ENCODE measurements at places on chromosomes 13 and 19.
A peak's percentile ranks its signal among the peaks of the same experiment; 100 is the strongest.

- H3K4me3 ChIP-seq, result no peak overlapping the region
- no peaks in the 10 kb centered on the region for H3K4me1 ChIP-seq
- no peak overlapping the region for H3K27ac ChIP-seq
- no peak for DNase-seq
- H3K27me3 ChIP-seq, result peaks cover 3% of the 10 kb centered on the region
- no peaks in the 10 kb centered on the region for H3K36me3 ChIP-seq
Measured at GRCh38 chr13:91078093-91078679, 269.3 kb upstream of the MIR17HG start.

GRCh38 chr13:97371486-97372109 is 62.4 kb upstream of the RAP2A start:
- no peaks in the 10 kb centered on the region for H3K27me3 ChIP-seq
- no peak for DNase-seq
- H3K27ac ChIP-seq, result no peak overlapping the region
- peaks cover 24% of the 10 kb centered on the region for H3K4me1 ChIP-seq
- peaks cover 21% of the 10 kb centered on the region for H3K36me3 ChIP-seq

DNA sequence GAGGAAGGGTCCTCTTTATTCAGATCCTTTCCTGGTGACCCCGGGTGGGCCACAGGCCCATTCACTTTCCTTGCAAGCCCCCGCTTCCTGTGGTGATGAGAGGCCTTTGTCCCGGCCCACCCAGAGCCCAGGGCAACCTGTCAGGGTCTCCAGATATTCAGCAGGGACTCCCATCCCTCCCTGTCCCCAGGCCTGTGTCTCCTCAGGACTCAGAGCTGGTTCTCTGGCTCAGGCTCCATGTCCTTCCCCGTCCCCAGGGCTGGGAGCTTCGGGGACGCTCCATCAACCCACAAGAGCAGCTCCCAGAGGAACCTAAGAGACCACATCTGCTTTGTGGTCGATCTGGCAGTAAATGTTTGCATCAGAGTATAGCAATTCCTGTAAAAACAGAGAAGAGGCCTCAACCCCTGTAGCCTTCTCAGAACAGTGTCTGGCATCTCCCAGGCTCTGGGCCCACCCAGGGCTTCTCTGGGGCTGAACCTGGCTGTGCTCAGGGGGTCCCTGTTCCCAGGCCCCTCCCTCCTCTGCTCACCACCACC is 7.8 kb downstream of the CEACAM4 start:
- no peak overlapping the region for H3K4me3 ChIP-seq
- H3K36me3 ChIP-seq, result no peaks in the 10 kb centered on the region
- no peaks in the 10 kb centered on the region for H3K4me1 ChIP-seq
- DNase-seq, result no peak
- H3K27me3 ChIP-seq, result peaks cover 4% of the 10 kb centered on the region
- no peak overlapping the region for H3K27ac ChIP-seq

DNA sequence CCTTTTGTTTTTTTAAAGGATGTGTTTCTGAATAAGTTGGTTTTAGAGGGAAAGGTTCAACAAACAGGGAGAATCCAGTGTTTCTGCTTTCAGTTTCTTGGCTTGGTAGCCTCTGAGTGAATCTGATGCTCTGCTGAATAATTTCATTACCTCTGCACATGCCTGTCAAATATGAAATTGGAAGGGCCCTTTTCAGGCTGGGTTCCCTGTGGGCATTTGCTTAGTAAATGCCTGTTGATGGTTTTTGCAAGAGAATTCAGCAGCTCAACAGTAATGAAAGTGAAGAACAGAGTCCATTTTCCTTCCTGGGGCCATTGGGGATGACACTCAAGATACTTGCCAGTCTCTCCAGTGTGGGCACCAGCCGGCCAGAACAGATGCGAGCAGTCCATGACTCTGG is 74.3 kb downstream of the GPR12 start:
- peaks cover 2% of the 10 kb centered on the region for H3K27me3 ChIP-seq
- no peaks in the 10 kb centered on the region for H3K36me3 ChIP-seq
- no peak overlapping the region for H3K4me3 ChIP-seq
- no peak overlapping the region for H3K27ac ChIP-seq
- no peak for DNase-seq
- H3K4me1 ChIP-seq, result no peaks in the 10 kb centered on the region

- peaks cover 4% of the 10 kb centered on the region for H3K27me3 ChIP-seq
- H3K36me3 ChIP-seq, result peaks cover 5% of the 10 kb centered on the region
- no peaks in the 10 kb centered on the region for H3K4me1 ChIP-seq
- no peak for DNase-seq
Measured at GRCh38 chr19:23440791-23441190, 45.5 kb upstream of the ZNF91 start.

DNA sequence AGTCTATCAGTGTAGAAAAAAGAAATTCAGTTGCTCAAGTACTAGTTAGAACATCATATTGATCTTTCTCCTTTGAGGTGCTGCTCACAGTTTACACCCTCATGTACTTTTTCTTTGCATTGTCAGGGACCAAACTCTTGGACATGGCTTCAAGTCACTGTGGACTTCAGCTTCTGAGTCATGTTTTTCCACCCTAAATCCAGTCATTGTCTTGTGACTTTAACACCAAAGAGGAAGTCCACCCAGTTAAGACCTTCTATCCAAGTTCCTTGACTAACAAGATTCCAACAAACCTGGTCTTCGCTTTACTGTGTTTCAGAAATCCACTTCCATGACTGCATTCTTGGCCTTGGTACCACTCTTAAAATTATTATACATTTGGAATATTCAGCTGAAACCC is 206.7 kb upstream of the ARGLU1 start:
- no peaks in the 10 kb centered on the region for H3K27me3 ChIP-seq
- H3K36me3 ChIP-seq, result no peaks in the 10 kb centered on the region
- no peak for DNase-seq
- H3K4me3 ChIP-seq, result no peak overlapping the region
- no peaks in the 10 kb centered on the region for H3K4me1 ChIP-seq

- H3K4me1 ChIP-seq, result no peaks in the 10 kb centered on the region
- no peaks in the 10 kb centered on the region for H3K36me3 ChIP-seq
- H3K27me3 ChIP-seq, result peaks cover 5% of the 10 kb centered on the region
- DNase-seq, result no peak
Measured at GRCh38 chr13:26518451-26518959, 39.0 kb upstream of the WASF3 start.

- peaks cover 5% of the 10 kb centered on the region for H3K27me3 ChIP-seq
- H3K4me3 ChIP-seq, result no peak overlapping the region
- DNase-seq, result no peak
- H3K36me3 ChIP-seq, result peaks cover 4% of the 10 kb centered on the region
Measured at GRCh38 chr13:113613789-113614379, 29.3 kb downstream of the TFDP1 start.

DNA sequence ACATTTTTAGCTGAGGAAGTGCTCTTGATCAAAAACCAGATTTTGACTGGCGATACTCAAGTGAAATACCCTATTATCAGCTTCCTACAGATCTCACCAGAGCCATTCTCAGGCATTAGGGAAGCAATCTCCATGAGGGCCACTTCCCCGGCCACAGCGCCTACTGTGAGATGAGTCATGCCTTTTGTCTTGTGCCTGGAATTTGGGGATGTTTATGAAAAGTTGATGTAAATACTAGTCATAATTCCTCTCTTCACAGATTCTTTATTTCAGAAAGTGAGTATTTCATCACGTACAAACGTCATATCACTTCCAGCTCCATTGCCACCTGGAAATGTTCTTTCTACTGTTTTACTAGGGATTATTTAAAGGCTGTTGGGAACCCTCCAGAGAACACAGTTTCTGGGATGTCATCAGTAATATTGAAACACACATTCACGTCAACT is 25.3 kb upstream of the SLC46A3 start:
- peaks cover 7% of the 10 kb centered on the region for H3K27me3 ChIP-seq
- H3K4me3 ChIP-seq, result no peak overlapping the region
- no peak for DNase-seq
- H3K4me1 ChIP-seq, result no peaks in the 10 kb centered on the region
- no peak overlapping the region for H3K27ac ChIP-seq
- no peaks in the 10 kb centered on the region for H3K36me3 ChIP-seq

GRCh38 chr19:31285744-31286143 is 63.5 kb downstream of the TSHZ3 start:
- no peak for DNase-seq
- no peaks in the 10 kb centered on the region for H3K27me3 ChIP-seq
- H3K27ac ChIP-seq, result peak overlapping the region; percentile 77
- peaks cover 9% of the 10 kb centered on the region for H3K4me1 ChIP-seq

- H3K4me3 ChIP-seq, result no peak overlapping the region
- H3K4me1 ChIP-seq, result no peaks in the 10 kb centered on the region
- no peaks in the 10 kb centered on the region for H3K36me3 ChIP-seq
- no peak overlapping the region for H3K27ac ChIP-seq
Measured at GRCh38 chr13:113083402-113084061, 22.1 kb upstream of the F7 start.

- H3K36me3 ChIP-seq, result no peaks in the 10 kb centered on the region
- no peak for DNase-seq
- no peak overlapping the region for H3K27ac ChIP-seq
Measured at GRCh38 chr13:73055813-73056564, 2.8 kb upstream of the KLF5 start.

DNA sequence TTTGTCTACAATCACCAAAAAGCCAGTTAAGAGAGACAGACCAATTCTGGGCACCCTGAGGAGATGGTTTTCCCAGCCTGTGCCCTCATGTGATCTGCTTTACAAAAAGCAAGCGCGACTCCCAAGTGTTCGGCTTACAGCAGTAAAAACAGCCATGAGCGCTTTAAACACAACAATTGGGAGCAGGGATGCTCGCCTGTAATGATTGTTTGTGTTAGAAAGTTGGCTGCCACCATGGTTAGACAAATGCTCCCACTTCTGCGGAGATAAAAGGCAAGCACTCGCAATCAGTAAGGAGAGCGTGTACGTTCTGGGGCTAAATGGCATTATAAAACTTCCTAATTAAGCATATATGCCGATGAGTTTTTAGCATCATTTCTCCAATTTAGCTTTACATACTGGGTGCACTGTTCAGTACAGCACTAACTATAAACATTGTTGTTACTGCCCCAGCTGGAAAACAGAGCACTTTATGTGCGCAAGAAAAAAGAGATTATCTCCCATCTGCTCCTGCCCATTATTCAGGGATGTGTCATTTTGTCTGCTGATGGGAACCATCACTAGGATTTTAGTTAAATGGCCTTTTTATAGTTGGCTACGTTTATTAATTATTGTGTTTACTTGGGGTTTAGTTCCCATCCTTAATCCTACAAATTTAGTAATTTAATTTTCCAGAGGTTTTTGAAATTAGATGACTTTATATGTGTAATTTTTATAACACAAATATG is 309.3 kb upstream of the MAB21L1 start:
- H3K4me3 ChIP-seq, result no peak overlapping the region
- no peaks in the 10 kb centered on the region for H3K36me3 ChIP-seq
- peaks cover 2% of the 10 kb centered on the region for H3K27me3 ChIP-seq
- DNase-seq, result no peak
- H3K27ac ChIP-seq, result no peak overlapping the region

DNA sequence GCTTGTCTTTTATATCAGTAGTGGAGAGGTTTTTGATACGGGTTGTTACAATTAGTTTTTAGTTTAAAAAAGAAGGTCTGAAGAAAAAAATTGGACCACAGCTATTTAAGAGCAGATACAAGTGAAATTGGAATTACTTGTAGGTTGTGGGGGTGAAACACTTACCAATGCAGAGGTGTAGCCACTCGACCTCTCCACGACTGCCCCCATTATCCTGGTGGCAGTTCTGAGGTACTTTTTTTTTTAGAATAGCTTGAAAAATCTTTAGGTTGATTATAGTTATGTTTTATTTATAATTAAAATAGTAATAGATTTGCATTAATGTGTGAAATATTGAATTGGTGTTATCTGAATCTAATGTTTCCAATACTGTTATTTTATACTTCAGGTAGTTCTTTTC is 60.7 kb downstream of the PAN3 start:
- no peak for DNase-seq
- H3K4me1 ChIP-seq, result peaks cover 3% of the 10 kb centered on the region
- peaks cover 11% of the 10 kb centered on the region for H3K36me3 ChIP-seq
- peaks cover 3% of the 10 kb centered on the region for H3K27me3 ChIP-seq

GRCh38 chr13:51451467-51452360 is 1.1 kb downstream of the INTS6 start:
- H3K4me1 ChIP-seq, result peaks cover 46% of the 10 kb centered on the region
- peaks cover 6% of the 10 kb centered on the region for H3K36me3 ChIP-seq
- H3K4me3 ChIP-seq, result peak overlapping the region; percentile 94

- H3K27ac ChIP-seq, result no peak overlapping the region
- peaks cover 1% of the 10 kb centered on the region for H3K27me3 ChIP-seq
- no peak overlapping the region for H3K4me3 ChIP-seq
- no peaks in the 10 kb centered on the region for H3K36me3 ChIP-seq
- peaks cover 17% of the 10 kb centered on the region for H3K4me1 ChIP-seq
Measured at GRCh38 chr13:20359335-20359734, 127.2 kb upstream of the GJB6 start.

GRCh38 chr13:91647361-91647990 is 249.1 kb downstream of the GPC5 start:
- H3K4me1 ChIP-seq, result no peaks in the 10 kb centered on the region
- H3K27me3 ChIP-seq, result no peaks in the 10 kb centered on the region
- no peak overlapping the region for H3K27ac ChIP-seq
- no peaks in the 10 kb centered on the region for H3K36me3 ChIP-seq
- DNase-seq, result no peak
- no peak overlapping the region for H3K4me3 ChIP-seq

GRCh38 chr19:21308773-21309172 is 20.4 kb downstream of the ZNF708 start:
- peaks cover 41% of the 10 kb centered on the region for H3K4me1 ChIP-seq
- H3K36me3 ChIP-seq, result peaks cover 26% of the 10 kb centered on the region
- H3K27ac ChIP-seq, result no peak overlapping the region

DNA sequence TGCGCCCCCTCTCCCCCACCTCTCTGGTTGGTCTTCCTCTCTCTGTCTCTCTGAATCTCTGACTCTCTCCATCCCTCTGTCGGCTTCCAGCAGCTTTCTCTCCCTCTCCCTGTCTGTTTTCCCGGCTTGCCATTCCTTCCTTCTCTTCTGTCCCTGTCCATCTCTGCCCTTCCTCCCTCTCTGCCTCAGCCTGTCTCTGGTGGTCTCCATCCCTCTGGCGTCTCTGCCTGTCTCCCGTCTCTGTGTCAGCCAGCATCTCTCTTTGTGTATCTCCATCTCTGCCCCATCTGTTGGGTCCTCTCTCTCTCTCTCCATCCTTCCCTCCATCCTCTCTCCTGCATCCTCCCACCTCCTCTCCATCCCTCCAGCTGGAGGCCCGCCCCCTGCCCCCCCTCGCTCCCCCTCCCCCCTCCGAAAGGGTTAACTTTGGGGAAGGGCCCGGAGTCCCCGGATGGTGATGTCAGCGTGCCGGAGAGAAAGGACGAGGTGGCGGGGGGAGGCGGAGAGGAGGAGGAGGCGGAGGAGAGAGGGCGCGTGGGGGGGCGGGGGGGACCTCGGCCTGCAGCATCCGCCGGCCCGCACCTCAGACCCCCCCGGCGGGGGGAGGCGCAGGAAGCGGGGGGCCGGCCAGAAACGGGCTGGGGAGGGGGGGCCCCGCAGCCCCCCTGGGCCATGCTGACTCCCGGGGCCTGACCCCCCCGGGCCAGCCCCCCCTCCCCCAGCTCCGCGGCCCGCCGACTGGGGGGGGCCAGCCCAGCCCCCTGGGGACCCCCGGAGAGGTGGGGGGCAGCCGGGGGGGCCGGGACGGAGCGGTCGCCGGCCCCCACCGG is at the start of gene BRSK1:
Gene BRSK1, plus strand, starts transcription at position 450 of the 830 bp plus-strand sequence. CDS start 446 bp downstream, outside the sequence.
- H3K4me1 ChIP-seq, result peaks cover 23% of the 10 kb centered on the region
- peak within 1 kb of the TSS; percentile 70 for H3K27ac ChIP-seq
- H3K27me3 ChIP-seq, result peaks cover 16% of the 10 kb centered on the region
- H3K36me3 ChIP-seq, result no peaks in the 10 kb centered on the region
- peak; percentile 41 for DNase-seq
